Activated CD4-positive, alpha-beta T cell treated with anti-CD3 and anti-CD28 coated beads for 1 hour (primary cell): ENCODE measurements at places on chromosomes 1 and 21.

DNA sequence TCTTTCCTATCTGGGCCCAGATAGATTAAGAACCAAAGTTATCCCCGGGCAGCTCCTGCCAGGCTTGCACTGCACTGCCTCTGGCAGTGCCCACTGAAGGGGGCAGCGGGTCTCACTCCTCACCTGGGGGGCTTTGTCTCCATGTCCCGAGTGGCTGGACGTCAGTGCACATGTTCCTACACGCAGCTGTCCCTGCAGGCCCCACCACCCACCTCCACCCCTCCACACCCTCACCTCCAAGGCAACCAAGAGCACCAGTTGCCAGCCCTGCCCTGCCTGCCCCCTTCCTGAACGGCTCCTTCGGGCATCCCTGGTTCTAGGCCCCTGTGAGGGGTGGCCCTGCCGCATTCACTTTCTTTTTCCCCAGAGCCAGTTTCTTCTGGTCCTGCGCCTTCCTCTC lies 147.2 kb downstream of the PEX14 start:
- DNase-seq: no peak

DNA sequence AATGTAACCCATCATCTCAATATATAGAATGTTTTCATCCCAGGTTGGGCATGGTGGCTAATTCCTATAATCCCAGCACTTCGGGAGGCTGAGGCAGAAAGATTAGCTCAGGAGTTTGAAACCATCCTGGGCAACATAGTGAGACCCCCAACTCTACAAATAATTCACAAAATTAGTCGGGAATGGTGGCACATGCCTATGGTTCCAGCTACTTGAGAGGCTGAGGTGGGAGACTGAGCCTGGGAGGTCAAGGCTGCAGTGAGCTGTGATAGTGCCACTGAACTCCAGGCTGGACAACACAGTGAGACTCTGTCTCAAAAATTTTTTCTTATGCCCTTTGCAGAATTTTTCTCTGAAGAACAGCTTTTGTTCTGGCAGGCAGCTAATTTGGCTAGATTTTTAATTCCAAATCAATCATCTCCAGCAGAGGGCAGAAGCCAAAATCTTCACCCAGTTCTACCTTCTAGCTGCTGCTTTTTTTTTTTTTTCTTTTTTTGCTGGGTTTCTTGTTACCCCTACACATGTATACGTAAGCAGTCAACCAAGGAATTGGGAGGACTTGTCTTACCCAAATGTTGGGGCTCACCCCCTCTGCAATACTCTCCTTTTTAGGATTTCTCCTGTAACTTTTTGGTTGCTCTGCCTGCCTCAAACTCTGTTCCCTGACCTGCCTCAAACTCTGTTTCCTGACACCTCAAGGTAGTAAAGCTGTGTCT lies 2.7 kb upstream of the RAD54L start:
- DNase-seq: no peak

- DNase-seq: no peak
Measured at GRCh38 chr21:36451506-36451905, 28.4 kb downstream of the CLDN14 start.

DNA sequence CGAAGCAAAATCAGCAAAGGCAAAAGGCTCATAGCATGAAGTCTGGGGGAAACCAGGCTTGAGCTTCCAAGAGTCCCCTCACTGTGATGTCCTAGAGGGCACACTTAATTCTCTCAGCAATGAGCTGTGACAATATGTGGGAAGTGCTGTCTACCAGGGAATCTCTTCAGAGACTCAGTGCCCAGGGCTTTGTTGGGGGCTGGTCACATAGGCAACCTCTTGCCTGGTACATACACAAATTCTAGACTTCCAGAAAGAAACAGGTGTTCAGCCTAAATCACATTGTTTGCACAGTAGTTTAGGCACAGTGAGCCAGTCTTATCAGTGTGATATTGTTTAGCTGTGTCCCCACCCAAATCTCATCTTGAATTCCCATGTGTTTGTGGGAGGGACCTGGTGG lies 400.5 kb downstream of the PRDM2 start:
- DNase-seq: no peak
